ENCODE measurements at places on chromosomes 5 and 9.
A peak's percentile ranks its signal among the peaks of the same experiment; 100 is the strongest.

DNA sequence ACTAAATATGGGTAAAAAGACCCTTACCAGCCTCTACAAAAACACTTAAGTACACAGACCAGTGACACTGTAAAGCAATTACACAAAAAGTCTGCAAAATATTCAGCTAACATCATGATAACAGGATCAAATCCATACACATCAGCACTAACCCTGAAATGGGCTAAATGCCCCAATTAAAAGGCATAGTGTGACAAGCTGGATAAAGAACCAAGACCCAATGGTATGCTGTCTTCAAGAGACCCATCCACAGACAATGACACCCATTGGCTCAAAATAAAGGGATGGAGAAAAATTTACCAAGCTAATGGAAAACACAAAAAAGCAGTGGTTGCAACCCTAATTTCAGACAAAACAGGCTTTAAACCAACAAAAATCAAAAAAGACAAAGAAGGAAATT, 221.0 kb upstream of the ISL1 start:
- DNase-seq = no peak

DNA sequence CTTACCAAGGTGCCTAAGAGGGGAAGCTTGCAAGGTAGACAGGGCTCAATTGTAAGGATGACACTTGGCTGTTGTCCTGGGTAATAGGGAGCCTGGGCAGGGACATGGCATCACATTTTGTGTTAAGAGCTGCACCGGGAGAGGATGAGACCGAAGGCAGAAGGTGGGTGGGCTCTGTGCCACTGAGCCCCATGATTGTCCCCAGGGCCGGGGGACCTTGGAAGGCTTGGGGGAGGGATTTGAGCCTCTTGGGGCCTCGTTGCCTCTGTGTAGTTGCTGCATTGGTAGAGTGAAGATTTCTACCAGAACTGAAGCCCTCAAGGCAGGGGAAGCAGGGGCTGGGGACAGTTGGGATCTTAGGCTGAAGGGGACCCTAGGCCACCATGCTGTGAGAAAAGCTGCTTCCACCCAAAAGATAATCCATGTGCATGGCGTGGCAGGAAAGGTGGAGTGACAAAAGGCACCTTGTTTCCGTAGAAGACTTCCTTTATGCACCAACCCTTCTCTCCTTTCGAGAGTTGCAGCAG, 11.9 kb downstream of the FGF18 start:
- no peak for DNase-seq

DNA sequence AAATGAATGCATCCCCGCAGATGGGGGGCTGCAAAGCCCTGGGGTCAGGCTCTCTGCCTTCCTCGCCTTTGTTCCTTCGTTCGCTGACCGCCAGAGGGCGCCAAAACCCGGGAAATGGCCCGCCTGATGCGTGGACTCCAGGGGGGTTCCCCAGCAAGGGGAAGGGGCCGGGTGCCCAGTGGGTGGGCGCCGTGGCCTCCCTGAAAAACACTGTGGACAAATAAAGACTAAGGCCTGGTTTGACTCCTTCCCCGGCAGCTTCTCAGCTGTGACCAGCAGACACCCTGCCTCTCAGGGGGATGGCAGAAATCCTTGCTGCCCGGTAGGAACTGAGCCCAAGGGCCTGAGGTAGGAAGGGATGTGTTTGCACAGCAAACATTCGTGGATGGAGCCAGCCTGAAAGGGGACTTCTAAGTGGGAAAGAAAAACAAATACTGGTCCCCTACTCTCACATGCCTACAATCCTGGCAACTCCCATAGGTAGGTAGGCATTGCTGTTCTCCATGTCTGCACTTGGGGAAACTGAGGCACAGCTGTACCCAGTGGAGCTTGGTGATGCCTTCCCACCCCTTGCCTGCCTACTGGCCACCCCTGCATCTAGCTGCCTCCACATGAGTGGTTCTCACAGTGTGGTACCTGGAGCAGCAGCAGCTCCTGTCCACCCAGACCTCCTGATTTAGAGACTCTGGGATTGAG, 57.7 kb downstream of the DUSP1 start:
- DNase-seq = peak; percentile 52

DNA sequence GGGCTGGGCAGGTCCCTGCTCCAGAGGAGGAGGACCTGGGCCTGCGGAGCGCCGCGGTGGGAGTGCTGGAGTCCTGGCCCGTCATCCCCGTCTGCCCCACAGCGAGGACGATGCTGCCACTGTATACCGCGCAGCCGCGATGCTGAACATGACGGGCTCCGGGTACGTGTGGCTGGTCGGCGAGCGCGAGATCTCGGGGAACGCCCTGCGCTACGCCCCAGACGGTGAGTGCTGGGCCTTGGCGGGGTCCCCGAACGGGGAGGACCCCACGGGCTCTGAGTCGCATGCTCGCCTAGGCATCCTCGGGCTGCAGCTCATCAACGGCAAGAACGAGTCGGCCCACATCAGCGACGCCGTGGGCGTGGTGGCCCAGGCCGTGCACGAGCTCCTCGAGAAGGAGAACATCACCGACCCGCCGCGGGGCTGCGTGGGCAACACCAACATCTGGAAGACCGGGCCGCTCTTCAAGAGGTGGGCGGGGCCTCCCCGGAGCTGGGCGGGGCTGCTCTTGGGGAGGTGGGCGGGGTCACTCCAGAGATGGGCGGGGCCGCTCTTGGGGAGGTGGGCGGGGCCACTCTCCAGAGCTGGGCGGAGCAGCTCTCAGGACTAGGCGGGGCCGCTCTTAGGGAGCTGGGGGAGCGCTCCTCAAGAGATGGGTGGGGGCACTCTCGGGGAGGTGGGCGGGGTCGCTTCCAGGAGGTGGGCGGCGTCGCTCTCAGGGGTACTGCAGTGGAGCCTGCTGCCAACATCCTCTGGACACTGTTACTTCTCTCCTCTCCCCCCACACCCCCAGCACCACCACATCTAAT, 13.1 kb downstream of the LRRC26 start:
- no peak for DNase-seq

GRCh38 chr5:135052511-135053145, 18.6 kb upstream of the PITX1 start:
- no peak for DNase-seq

- no peak for DNase-seq
Measured at GRCh38 chr9:111039231-111039906, 1.1 kb upstream of the LPAR1 start.

DNA sequence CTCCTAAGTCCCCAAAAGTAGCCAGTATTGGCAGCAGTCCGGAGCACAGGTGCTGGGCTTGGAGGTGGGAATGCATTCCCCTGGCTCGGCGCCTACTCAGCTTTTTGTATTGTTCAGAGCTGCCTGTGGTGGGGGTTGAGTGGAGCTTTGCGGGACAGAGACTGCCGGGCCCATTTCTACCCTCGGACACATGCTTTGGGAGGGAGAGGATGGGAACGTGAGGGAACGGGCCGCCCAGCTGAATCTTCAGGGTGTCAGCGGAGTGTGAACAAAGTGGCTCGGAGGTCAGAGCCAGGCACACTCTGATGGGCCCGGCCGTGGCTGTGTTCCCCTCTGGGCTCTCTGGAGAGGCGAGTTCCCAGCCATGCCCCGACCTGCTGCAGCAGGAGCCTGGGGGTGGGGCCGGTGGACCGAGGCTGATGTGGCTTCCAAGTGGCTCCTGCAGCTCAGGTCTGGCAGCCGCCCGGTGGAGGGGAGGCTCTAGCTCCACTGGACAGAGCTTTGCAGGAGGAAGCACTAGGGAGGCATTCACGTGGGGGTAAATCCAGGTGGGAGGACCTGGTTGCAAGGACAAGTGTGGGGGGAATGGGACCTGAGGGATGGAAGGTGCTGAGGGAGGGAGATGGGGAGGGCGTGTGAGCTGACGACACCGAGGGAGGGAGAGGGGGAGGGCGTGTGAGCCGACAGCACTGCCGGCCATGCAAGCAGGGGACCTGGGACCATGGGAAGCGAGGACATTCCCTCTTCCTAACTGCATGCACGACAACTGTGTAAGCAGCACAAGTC, 31.1 kb upstream of the SLC6A3 start:
- no peak for DNase-seq

- DNase-seq = peak; percentile 74
Measured at GRCh38 chr9:69671879-69672595, at the start of gene APBA1. TSS of gene APBA1 (minus strand) at chr9:69672371.

DNA sequence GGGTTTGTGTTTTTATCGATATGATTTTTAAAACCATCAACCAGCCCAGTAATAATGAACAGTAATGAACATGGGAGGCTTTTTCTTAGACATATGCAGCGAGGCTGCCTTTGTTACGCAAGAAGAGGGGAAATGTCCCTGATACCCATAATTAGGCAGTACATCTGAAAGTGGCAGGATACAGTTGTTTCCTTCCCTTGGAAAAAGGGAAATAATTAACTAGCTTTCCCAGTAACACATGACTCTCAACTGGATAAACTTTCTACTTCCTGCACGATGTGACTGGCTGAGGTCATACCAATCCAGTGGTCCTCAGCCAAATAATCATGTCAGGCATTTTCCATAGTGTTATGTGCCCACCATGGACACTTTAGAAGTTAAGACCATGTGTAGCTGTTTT, 431.6 kb upstream of the C9orf72 start:
- no peak for DNase-seq

- no peak for DNase-seq
Measured at GRCh38 chr5:11069041-11069440, 308.0 kb upstream of the DAP start.

DNA sequence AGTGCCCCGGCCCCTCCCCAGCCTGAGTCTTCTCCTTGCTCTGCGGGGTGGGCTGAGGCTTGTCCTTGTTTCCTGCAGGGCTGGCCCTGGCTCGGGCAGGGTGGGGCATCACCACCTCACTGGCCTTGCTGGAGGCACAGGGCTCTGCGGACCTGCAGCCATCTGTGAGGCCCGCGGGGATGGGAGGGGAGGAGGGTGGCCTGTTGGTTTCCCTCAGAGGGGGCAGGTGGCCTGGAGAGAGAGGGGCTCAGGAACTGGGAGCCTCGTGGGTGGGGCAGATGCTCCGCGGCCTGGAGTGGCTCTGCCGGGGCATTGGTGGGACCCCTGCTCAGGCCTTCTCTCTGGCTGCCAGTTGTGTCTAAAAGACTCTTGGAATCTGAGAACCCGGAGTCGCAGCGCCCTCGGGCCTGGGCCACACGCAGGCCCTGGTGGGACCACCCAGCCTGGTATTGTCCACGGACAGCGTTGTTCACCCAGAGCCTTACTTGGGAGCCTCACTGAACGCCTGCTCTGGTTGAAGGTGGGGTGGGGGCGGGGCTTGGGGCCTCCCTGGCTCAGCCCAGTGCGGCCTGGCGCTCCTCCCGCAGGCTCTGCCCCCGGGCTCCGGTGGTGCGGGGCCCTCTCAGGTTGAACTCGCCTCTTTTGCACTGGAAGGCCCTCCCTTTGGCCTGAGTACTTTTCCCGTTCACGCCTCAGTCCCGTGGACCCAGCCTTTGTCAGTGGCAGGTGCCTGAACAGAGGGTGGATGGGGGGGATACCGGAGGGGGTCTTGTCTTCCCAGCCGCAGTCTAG, 111.3 kb downstream of the RXRA start:
- DNase-seq = peak; percentile 43

GRCh38 chr5:55907927-55908326, 56.8 kb downstream of the IL31RA start:
- no peak for DNase-seq

DNA sequence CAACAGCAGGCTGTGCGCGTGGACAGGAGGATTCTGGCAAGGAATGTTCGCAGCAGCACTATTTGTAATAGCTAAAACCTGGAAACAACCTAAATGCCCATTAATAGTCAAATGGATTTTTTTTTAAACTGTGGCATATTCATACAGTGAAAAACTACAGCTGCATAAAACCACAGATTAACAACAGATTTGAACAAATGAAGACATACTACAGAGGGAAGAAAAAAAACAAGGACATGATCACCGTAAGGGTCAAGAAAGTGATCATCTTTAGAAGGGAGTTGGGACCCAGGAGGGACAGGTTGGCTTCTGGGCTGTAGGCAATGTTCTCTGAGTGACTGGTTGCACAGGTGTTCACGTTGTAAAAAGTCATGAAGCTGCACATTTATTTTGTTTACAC, 1.2 kb upstream of the TMOD1 start:
- DNase-seq = no peak

- peak; percentile 30 for DNase-seq
Measured at GRCh38 chr5:139263536-139263935, 30.0 kb upstream of the MATR3 start.

- DNase-seq = no peak
Measured at GRCh38 chr5:57207007-57207653, 33.3 kb downstream of the GPBP1 start.

- no peak for DNase-seq
Measured at GRCh38 chr5:7910738-7911428, 41.9 kb downstream of the MTRR start.

GRCh38 chr5:39668980-39669379, 244.2 kb upstream of the DAB2 start:
- peak; percentile 50 for DNase-seq

DNA sequence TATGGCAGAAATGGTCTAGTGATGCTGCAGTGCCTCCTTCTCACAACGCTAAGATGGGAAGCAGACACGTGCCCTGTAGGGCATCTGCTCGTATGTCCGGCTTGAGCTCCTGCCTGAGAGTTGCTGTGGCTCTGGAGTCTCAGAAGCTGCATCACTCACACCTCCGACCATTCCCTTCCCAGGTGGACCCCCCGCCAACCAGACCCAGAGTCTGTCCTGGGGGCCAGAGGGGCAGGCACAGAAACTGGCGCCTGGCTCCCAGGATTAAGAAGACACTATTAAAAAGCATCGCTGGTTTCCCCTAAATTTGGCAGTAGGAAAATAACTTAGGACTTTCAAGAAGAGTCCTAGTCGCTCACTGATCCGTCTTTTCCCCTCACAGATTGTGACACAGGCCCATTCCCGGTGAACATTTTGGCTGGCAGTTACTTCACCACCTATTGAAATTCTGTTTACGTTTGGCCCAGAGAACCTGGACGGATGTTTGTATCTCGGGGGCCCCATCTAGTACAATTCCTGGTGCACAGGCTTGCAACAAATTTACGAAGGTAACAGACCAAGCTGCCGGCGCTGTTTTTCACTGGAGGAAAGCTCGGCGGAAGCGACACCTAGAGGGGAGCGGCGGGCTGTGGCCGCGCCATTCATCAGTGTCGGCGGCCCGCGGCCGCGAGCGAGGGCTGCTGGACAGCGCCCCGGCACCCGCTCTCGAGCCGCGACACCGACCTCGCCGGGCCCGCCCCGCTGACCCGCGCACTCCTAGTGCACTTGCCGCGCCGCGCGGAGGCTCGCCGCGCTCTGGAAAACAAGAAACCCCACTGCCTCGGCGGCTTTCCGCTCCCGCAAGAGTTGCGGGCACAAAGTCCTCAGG, 1.6 kb downstream of the FSTL4 start:
- peak; percentile 59 for DNase-seq

DNA sequence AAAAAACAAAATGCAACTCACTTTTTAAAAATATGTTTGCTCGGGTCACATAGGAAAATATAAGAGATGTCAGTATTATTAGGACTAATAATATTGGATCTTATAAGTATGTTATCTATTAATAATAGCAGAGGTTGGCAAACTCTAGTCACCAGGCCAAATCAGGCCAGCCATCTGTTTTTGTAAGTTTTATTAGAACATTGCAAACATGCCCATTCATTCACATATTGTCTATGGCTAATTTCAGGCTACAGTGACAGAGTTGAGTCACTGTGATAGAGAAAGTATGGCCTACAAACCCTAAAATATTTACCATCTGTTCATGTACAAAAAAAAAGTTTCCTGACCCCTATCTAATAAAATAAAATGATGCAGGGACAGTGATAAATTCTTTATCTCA, 97.7 kb upstream of the CDH6 start:
- DNase-seq = no peak

Measured in SK-N-DZ (cell line).